ENCODE measurements at places on chromosomes 12 and 14. TPM values are rescaled to one million over a fixed set of nuclear protein-coding genes. Genes with fewer than 3 reads are reported as not detected.

The MYF6 gene
- not detected for total RNA-seq

The SDR9C7 gene
- not detected for total RNA-seq

The FAM222A gene
- total RNA-seq, result 0.23 TPM

The ALKBH2 gene
- 12.6 TPM for total RNA-seq

The LRRC10 gene
- not detected for total RNA-seq

The KLHL33 gene
- 0.03 TPM for total RNA-seq

The CLEC1B gene
- total RNA-seq, result not detected

The SLC10A1 gene
- total RNA-seq, result not detected

The TAS2R31 gene
- 3.7 TPM for total RNA-seq

The ZNF140 gene
- 25.7 TPM for total RNA-seq

The C12orf50 gene
- total RNA-seq, result not detected

The GLS2 gene
- 0.13 TPM for total RNA-seq

The EFS gene
- total RNA-seq, result 15.0 TPM

The THTPA gene
- total RNA-seq, result 26.2 TPM

The C2CD5 gene
- total RNA-seq, result 19.4 TPM

The C12orf54 gene
- total RNA-seq, result not detected

The SIX1 gene
- 4.6 TPM for total RNA-seq

The TAS2R46 gene
- 4.8 TPM for total RNA-seq
